NCI-H187 treated with DMSO at 0.1 percent for 48 hours (cell line): ENCODE measurements at places on chromosomes 12 and 14.

DNA sequence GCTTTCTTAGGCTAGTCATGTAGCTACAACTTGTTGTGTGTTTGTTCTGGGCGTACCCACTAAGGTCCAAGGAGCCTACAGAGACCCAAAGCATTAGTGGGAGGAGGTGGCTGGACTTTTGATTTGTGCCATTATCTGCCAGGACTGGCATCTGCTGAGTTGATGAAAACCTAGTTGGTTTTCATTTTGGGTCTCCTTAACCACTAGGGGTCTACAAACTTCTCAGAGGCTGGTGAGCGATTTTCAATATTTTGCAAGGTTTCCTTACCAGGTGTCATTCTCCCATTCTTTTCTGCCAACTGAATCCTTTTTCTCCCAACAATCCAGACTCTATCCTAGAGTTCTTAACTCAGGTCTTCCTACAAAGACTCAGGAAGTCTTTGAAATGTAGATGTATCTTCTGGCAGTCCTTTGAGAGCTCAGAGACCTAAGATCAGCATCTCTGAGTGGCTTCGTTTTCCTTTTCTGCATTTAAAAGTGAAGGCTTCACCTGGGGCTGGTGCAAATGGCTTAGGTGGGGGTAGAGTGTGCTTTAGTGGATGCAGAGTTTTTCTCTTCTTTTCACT lies 150.0 kb upstream of the RMST start:
- DNase-seq: no peak

DNA sequence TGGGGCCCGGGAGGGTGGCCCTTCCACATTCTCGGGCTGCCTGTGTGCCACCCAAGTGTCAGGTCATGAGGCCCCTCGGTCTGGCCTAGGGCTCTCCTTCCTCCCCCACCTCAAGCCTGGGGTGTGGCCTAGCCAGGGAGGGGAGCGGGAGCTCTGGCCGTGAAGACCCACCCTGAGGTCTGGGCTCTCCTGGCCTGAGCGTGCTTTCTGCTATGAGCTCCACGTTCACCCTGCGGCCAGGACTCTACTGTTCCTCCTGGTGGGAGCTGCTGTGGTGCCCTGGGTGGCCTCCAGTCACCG lies 12.0 kb downstream of the PACS2 start:
- no peak for DNase-seq

DNA sequence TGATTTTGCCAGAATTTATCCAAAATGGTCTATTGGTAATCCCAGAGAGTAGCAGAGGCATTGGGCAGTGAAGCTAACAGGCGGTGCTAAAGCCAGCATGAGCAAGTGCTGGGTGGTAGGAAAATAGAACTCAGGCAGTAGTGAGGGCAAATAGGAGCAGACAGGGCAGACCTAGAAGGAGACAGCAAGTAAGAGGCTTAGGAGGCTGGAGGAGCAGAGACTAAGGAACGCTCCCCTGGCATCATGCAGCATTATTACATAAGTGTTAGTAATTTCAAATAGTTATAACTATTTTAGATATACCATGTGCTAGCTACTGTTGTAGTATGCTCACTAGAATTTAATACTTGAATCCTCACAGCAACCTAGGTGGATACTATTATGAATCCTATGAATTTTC lies 128.0 kb upstream of the DNM1L start:
- DNase-seq: no peak

GRCh38 chr12:113005762-113006161 lies 27.4 kb downstream of the OAS2 start:
- DNase-seq: no peak

DNA sequence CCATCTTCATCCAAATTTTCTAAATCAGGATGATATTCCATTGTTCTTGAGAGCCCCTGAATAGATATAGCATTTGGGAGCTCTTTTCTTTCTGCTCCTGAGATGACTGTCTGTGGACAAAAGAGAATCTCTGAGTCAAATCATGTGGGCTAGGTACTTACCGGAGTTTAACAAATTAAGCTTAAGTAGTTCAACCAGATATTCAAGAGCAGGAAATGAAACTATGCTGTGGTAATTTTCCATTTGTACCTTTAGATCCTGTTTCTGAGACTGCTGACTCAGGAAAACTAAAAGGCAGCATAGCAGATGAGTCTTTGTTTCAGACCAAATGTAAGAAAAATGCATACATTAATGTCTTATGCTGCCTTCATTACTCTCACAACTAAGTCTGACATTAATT lies at the start of gene CLEC7A:
CLEC7A (minus strand) TSS at position 158 of the 400 bp plus-strand sequence; CDS start at position 41, 117 bp downstream.
- no peak for DNase-seq

- DNase-seq: no peak
Measured at GRCh38 chr12:13044002-13044905, at the start of gene FAM234B. FAM234B (plus strand) TSS chr12:13044381; CDS start chr12:13044404, 23 bp downstream.

- DNase-seq: no peak
Measured at GRCh38 chr12:108285016-108285415, 54.1 kb downstream of the CMKLR1 start.

GRCh38 chr12:108816652-108817335 lies 40.6 kb downstream of the SSH1 start:
- DNase-seq: no peak

- no peak for DNase-seq
Measured at GRCh38 chr14:30957813-30958370, 67.6 kb upstream of the AP4S1 start.

DNA sequence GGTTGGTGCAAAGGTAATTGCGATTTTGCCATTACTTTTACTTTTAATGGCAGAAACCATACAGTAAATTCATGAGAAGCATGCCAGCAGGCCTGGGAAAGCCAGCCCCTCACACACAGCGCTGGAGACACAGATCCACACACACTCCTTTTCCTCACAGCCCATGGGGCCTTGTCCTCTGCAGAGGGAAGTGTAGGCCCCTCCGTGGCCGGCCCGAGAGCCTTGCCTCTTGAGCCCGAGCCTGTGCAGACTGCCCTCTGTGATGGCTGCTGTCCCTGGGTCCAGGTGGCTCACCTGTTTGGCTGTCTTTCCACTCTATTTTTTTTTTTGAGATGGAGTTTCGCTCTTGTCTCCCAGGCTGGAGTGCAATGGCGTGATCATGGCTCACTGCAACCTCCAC lies 39.3 kb downstream of the XRCC3 start:
- no peak for DNase-seq

DNA sequence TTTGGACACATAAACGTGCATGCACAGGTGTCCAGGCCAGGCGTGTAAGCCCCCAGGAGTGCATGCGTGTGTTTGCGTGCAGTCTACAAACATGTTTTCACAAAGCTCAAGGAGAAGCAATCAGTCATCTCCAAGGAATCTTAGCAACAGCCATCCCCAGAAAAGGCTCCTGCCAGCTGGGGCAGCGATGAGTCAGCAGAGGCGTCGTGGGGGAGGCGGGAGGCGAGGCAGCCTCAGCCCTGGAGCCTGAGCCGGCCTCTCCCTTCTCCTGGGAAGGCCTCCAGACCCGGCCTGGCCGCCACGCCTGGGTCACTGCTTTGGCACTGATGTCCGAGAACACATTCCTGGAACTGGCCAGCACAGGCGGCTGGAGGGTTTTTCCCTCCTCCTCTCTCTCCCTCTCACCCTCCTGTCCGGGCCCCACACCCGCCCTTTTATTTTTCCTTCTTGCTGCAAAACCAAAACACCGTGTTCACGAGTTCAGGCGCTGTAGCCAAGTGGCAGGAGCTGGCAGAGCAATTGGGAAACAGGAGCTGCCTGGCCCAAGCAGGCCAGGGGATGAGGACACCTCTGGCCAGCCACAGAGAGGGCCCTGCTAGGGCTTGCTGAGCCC lies 92.7 kb downstream of the LRRC74A start:
- no peak for DNase-seq

DNA sequence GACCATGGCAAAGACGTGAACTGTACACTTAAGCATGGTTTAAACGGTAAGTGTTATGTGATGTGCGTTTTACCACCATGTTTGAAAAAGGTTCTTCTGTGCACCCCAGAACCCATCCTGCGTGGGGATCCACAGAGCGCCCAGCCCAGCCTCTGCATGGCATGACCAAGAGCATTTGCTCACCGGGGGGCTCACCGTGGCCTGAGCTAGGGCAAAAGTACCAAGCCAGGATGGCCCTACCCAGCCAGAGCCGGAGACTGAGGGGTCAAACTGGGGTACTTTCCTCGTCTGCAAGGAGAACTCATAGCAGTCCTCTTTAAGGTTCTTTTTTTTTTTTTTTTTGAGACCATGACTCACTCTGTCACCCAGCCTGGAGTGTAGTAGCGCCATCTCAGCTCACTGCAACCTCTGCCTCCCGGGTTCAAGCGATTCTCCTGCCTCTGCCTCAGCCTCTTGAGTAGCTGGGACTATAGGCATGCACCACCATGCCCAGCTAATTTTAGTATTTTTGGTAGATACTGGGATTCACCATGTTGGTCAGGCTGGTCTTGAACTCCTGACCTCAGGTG lies 16.4 kb upstream of the ANKRD9 start:
- no peak for DNase-seq

DNA sequence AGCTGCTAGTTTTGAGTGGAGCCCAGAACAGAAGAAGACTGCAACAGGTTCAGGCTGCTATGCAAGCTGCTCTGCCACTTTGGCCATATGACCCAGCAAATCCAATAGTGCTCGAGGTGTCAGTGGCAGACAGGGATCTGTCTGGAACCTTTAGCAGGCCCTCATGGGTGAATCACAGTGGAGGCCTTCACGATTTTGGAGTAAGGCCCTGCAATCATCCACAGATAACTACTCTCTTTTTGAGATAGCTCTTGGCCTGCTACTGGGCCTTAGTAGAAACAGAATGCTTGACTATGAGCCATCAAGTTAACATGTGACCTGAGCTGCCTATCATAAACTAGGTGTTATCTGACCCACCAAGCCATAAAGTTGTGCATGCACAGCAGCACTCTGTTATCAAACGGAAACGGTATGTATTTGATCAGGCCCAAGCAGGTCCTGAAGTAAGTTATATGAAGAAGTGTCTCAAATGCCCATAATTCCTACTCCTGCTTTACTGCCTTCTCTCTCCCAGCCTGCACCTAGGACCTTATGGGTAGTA lies 116.9 kb upstream of the CCDC196 start:
- no peak for DNase-seq

GRCh38 chr12:114918535-114919233 lies 234.7 kb upstream of the TBX3 start:
- no peak for DNase-seq

DNA sequence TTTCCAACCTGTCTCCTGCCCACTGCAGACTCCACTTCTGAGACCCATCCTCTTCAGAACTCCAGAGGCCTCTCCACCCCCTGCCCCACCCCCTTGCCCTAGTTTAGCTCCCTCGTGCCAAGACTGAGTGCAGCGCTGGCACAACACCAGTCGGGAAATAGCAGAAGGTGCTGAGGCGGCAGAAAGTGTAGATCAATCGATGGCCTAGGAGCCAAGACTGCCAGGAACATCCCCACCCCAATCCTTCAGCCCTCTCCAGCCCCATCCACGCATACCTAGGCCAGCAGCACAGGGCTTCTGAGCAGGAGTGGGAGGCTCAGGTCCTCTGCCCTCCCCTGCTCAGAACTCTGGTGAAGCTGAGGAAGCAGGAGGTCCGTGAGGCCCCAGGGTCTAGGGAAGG lies 1.1 kb downstream of the CPNE6 start:
- no peak for DNase-seq

GRCh38 chr12:22399464-22400180 lies 65.1 kb upstream of the ST8SIA1 start:
- no peak for DNase-seq

DNA sequence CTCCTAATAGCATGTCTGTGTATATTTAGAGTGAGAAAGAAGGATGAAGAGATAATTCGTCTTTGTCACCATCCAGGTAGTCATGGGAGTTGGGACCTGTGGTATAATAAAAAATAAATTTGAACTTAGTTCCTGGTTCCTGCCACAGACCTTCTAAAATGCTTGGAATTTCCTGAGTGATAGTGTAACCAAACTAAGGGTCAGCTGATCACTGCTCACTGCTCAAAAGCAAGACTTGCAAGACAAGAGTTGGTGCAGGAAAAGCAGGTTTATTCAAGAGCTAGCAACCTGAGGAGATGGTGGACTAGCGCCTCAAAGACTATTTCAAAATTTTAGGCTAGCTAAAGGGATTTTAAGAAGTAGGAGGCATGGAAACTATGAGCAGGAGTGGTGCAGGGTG lies 19.1 kb downstream of the ANG start:
- DNase-seq: no peak

DNA sequence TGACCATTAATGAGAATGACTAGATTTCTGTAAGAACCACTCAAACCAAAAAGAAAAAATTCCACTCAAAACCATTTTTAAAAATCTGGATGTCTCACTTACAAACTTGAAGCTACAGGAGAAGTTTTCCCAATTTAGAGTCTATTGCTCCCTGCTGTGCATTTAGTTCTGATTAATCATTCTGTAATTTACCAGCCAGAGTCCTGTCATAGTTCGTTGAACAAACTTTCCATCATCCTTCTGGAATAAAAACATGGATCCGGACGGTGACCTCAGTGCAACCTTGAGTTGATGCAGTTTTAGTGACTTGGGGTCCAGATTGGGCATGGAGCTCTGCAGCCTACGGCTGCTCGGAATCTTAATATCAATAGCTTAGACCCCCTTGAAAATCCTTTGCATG lies 73.4 kb downstream of the PRMT8 start:
- DNase-seq: no peak

GRCh38 chr12:34296143-34297041 lies 274.1 kb downstream of the ALG10 start:
- no peak for DNase-seq

- DNase-seq: no peak
Measured at GRCh38 chr14:36515896-36516718, 3.9 kb downstream of the NKX2-1 start.

DNA sequence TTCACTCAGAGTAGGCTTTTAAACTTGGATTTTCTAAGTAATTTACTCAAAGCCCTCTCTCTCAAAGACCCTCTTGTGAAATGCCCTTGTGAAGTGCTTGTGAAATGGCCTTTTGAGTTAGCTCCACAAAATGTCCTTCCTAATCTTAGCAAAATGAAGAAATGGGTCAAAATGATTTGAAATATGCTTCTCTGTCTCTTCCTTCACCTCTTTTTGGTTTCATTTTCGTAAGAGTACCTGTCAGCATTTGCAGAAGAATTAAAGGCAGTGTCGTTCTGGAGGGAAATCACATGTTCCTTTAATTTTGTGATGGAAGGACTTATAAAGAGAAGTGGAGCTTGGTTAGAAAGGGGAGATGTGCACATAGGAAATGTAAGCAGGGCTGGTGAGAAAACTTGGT lies 93.7 kb downstream of the HMGA2 start:
- no peak for DNase-seq

DNA sequence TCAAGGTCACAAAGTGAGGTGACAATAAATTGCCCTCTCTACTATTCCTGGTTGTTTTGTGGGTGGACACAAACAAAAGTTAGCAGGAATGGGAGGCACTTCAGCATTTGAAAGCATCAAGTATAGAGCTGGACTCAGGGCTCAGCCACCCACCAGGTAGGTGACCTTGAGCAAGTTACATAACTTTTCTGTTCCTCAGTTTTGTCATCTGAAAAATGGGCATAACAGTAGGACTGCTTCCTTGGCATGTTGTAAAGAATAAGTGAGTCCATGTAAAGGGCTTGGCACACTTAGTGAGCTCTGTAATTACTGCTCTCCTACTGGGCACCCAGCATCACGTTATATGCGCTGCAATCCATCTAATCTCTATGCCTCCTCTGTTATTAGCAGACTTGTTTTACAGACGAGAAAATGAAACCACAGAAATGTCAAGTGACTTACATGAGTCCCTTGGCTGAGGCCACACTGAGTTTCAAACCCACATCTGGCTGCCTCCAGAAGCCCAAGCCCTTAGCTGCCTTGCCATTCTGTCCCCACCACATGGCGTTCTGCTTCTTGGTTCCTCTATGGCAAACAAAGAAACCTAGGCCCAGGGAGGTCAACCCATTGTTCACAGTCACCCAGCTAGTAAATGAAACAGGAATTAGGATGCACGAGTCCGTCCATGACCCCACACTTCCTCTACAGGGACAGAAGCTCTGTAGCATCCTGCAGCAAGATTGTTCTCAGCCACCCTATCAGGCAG lies 63.2 kb upstream of the SLC24A4 start:
- no peak for DNase-seq
